ENCODE measurements at places on chromosomes 16 and 17.
A peak's percentile ranks its signal among the peaks of the same experiment; 100 is the strongest.

GRCh38 chr16:1723450-1724147 lies 17.6 kb downstream of the MAPK8IP3 start:
- DNase-seq: peak; percentile 50

GRCh38 chr16:1481906-1482835 lies 6.6 kb downstream of the PTX4 start:
- DNase-seq: no peak

DNA sequence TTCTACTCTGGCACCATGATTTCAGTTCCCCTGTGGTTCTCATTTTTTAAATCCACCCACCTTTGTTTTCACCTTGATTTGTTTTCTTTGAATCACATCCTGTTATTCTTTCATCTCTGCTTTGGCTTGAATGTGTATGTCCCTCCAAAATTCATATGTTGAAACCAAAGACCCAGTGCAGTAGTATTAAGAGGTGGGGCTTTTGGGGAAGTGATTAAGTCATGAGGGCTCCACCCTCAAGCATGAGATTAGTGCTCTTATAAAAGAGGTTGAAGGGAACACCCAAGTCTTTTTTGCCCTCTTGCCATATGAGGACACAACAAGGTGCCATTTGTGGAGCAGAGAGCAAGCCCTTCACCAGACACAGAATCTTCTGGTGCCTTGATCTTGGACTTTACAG lies 382.3 kb downstream of the SLC39A11 start:
- DNase-seq: no peak

GRCh38 chr17:17096438-17097178 lies 54.4 kb downstream of the MPRIP start:
- DNase-seq: no peak

DNA sequence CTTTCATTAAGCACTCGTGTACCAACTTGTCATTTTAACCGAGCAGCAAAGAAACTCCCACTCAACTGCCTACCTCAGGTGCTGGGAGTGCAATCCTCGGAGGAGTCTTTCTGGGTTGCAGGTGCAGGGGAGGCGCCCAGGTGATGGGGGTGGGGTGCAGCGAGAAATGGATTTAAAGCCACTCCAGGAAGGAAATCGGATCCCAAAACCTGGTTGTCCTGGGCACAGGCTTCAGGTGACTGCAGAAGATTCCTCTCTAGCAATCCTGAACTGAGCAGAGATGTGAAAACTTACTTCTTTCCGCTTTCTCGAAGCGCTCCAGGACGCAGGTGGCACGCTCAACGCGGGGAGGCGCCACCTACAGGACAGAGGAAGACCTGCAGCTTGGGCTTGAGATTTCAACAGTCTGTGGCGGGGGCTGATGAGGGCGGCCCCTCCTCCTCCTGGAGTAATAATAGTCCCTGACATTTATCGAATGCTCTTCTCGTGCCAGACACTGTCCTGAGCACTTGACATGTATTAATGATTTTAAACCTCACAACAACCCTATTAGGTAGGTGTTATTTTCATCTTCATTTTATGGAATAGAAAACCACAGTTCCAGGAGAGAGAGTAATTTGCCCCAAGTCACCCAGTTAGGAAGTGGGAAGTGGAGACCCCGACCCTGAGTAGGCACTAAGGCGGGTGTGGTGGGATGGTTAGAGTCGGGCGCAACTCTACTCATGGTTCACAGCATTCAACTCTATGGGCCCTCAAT lies 27.2 kb upstream of the SKAP1 start:
- peak; percentile 83 for DNase-seq

- no peak for DNase-seq
Observed at GRCh38 chr16:12422233-12422632, 381.5 kb downstream of the CPPED1 start.

DNA sequence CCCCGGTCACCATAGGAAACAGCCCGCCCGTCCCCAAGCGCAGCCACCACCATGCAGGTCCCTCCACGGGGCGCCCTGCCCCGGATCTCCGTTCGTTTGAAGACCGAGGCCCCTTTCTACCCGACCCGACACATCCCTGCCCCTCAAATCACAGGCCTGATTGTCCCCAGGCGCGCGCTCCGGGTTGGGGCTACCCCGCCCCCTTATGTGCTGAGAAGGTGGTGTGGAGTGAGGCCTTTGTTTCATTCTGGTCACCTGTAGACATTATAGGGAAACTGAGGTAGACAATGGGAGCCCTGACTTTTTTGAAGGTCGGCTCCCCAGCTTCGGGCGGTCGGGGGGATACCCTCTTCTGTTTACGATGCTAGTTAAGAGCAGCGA lies 763 bp upstream of the ACTG1 start:
- DNase-seq: peak; percentile 82

- DNase-seq: no peak
Observed at GRCh38 chr16:34648-34987, 18.8 kb downstream of the POLR3K start.

DNA sequence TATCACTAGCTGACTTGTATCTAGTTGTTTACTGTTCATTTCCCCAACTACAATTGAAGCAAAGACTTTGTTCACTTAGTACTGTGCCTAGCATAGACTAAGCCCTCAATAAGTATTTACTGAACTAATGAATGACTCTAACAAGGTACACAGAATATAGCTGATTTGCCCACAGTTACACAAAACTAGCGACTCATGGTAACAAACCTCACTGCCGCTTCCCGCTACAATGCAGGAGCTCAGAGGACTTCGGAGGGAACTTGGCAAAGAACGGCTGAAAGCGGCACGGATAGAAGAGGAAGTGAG lies 524 bp downstream of the EFTUD2 start:
- DNase-seq: peak; percentile 64

DNA sequence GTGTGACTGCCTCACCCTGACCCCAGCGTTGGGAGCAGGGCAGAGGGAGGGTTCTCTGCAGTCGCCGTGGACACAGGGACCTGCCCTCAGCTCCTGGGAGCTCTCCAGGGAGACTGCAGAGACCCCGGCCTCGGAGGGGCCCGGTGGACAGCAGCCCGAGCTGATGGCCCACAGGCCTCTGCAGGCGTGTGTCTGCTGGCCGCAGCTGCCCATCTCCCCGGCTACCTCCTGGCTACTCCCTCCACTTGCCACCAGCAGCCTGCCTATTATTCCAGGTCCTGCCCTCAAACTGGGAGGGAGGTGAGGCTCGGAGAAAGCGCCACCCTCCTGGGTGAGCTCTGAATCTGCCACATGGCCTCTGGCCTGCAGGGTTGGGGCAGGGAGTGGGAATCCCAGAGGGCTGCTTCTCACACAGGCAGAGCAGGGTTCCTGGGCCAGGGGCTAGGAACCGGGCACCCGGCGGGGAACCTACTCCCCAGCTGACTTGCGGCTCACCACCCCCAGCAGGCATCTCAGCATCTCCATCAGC lies 7.2 kb downstream of the SLC16A5 start:
- no peak for DNase-seq

DNA sequence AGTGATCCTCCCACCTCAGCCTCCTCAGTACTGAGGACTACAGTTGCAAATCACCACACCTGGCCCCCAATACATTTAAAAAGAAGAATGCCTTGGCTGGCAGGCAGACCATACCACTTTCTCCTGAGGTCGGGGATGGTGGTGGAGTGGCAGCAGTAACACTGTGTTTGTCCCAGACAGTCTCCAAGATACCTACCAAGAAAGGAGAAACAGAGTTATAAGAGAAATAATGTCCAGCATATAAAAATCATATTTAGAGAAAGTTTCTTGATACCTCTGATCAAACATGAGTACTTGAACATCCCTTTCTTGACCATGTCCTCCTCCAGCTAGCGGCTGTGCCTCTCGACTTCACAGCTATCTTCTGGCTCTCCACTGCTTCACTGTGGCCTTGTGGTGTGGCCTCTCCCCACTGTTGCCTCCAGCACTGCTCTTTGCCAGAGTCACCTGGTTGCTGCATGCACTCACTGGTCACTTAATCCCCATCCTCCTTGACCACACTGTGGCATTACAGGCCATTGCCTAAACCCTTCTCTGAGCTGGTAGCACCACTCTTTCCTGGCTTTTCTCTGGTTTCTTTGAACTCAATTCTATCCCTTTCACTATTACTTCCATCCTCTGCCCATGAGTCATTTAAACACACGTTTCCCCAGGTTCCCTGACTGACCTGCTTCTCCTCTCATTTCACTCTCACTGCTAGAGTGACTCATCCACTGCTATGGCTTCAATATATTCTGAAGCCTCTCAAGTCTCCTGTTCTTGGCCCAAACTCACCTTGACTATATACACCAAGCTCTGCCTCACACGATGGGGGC lies 45.2 kb downstream of the XPO6 start:
- no peak for DNase-seq

DNA sequence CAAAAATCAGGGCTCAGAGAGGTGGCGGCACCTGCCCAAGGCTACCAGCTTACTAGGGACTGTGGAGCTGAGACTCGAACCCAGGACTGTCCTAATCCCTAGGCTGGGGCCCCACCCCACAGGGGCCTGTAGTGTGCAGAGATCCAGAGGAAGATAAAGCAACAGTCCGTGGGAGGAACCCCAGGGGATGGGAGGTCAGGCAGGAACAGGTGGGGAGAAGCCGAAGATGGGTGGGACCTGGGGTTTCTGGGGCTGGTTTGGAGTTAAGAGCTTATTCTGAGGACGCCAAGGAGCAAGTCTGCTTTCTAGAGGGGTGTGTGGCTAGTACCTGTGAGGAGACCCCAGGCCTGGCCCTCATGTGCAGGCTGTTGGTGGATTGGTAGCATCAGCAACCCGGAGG lies 14.9 kb downstream of the C16orf74 start:
- DNase-seq: no peak

GRCh38 chr16:64182985-64183384 lies 938.9 kb downstream of the CDH11 start:
- DNase-seq: no peak

- no peak for DNase-seq
Observed at GRCh38 chr17:82062076-82062983, 3.3 kb downstream of the DUS1L start.

DNA sequence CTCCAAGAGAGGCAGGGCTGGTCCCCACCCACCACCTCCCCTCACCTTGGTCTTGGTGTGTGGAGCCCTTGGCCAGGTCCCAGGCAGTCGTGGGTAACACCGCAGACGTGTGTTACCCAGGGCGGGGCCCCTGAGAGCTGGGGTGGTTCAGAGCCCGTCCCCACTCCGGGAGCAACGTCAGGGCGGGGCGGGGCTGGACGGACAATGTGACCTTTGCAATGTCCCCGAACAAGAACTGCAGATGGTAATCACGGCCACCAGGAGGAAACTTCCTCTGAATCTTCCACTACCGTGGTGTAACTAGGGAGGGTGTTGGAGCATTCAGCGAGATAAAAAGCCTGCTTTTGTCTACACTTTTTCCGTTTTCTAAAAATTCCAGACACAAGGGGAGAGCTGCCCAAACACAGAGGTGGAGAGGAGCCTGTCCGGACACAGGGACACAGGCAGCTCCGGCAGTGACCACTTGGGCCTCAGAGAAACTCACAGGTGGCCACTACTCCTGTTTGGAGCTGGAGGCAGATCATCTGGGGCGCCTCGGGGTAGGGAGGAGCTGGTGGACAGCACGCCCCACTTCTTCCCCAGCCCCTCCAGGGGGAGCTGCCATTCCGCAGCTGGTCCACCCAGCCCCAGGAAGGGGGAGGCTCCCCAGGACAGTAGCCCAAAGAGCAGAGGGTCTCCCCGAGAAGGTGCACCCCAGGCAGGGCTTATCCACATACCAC lies 14.2 kb upstream of the SLC38A10 start:
- DNase-seq: peak; percentile 97

DNA sequence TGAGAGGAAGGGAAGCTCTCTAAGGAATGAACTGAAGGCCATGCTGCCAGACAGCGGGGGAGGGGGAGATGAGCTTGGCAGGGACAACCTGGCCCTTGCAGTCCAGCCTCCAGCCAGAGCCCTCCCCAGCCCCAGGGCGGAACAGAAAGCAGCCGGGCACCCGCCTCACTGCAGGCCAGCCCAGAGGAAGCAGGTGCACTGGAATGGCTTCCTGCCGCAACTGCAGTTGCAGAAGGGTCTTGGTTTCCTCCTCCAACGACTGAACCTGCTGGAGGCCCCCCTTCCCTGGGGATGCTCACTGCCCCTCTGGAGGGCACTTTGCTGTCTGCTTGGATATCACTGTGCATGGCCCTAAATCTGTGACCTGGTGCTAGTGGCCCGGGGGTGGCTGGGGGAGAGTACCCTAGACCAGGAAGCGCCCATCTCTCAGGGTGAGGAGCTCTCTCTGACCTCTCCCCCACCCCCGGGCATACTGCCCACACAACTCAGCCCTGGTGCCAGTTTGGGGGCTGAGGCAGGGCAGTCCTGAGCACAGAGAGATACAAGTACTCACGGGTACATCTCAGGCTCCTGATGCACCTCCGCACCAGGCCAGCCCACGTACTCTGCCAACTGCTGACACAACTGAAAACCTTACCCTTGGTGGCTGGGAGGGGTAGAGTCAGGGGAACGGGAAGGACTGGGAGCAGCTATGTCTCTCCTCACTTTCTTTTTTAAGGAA lies 41.1 kb downstream of the MYO18A start:
- DNase-seq: no peak

GRCh38 chr16:67848118-67848517 lies 625 bp upstream of the CENPT start:
- DNase-seq: no peak

DNA sequence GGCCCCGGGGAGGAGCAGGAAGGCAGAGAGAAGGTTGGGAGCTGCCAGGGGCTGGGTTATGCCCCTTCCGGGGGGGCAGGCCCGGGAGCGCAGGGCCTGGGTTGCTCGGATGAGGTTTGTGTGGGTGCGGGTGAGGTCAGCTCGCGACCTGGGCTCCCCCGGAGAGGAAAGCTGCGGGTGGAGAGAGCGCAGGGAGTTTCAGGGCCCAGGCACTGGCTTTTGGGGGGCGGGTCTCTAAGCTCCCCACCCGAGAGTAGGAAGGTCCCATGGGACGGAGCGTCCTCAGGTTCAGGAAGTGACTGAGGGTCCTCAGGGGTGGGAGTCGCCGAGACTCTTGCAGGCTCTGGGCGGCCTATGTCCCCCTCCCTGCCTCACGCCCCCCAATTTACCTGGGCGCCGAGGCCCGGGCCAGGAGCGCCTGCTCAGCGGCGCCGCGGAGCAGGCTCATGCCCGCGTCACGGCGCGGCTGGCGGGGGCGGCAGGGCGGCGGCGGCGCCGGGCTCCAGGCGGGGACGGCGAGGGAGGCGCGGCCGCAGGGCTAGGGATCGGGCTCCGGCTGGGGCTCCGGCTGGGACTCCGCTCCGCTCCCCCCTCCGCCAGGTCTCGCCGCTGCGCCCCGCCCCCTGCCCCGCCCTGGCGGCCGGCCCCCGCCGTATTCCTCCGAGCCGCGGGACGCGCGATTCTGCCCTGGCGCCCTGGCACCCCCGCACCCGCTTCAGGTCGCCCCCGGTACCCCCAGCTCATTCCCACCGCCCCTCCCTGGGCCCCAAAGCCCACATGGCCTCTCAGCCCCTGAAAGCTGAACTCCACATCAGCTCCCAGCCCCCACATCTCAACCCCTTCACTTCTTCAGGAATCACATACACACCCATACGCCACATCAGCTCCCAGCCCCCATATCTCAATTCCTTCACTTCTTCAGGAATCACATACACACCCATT lies at the start of gene DOK4:
DOK4 (minus strand) TSS at position 578 of the 942 bp plus-strand sequence. CDS start 6,986 bp downstream, outside the sequence.
- peak; percentile 93 for DNase-seq

GRCh38 chr16:74199066-74199841 lies 97.4 kb upstream of the PSMD7 start:
- no peak for DNase-seq

- DNase-seq: no peak
Observed at GRCh38 chr17:3710951-3711383, 12.7 kb upstream of the HASPIN start.

GRCh38 chr17:21235921-21236320 lies 17.3 kb downstream of the NATD1 start:
- DNase-seq: no peak

GRCh38 chr16:694863-695354 lies 4.7 kb upstream of the WDR24 start:
- no peak for DNase-seq

GRCh38 chr16:56547120-56547948 lies 17.5 kb upstream of the MT4 start:
- DNase-seq: no peak
